ENCODE measurements at places on chromosomes 11 and 22.
A peak's percentile ranks its signal among the peaks of the same experiment; 100 is the strongest.

GRCh38 chr22:48923165-48923865, 904.4 kb downstream of the BRD1 start:
- DNase-seq = no peak

- no peak for DNase-seq
These were observed 44.7 kb upstream of the MTMR2 start for GRCh38 chr11:95968585-95968984.

DNA sequence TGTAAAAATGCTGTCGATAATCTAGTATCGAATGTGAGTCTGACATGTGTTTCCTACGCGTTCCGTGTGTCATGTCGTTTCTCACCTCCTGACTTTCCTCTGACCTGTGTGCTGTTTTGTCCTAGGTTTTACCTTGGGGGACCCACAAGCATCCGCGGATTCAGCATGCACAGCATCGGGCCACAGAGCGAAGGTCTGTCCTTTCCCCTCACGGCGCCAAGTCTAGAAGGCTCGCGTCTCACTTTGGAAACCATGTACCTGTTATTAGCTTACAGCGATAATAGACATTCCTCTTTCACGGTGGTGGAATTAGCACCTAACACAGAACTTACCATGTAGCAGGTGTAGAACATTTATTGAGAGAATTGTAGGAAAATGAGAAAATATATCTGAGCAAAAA, 28.6 kb downstream of the SAMM50 start:
- DNase-seq = no peak

DNA sequence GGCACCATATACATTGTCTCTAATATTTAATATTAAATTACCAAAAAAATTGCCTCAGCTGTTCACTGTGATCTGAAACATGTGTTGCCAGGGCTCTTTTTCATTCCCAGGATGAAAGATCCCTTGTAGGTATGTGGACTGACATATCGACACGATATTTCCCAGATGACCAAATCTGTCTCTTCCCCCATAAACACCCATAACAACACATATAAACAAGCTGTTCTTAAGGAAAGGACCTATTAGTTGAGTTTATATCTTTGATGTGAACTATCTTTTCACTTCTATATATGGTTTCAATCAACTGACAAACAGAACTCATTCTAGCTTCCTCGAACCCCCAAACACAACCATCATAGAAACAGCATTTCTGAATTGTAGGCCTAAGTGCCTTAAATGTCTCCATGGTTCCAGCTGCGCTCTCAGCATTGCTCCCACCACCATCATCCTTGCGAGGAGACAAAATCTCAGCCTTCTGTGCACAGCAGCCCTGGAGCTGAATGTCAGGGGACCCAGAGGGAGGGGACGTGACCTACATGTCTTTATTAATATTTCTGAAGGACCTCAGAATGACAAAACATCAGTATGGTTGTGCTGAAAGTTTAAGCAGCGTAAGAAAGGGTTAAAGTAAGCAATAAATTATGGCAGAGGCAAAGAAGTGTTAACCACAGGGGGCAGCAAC, 67.0 kb downstream of the ETS1 start:
- no peak for DNase-seq

- DNase-seq = no peak
These were observed 14.2 kb downstream of the OR5B21 start for GRCh38 chr11:58493676-58494075.

DNA sequence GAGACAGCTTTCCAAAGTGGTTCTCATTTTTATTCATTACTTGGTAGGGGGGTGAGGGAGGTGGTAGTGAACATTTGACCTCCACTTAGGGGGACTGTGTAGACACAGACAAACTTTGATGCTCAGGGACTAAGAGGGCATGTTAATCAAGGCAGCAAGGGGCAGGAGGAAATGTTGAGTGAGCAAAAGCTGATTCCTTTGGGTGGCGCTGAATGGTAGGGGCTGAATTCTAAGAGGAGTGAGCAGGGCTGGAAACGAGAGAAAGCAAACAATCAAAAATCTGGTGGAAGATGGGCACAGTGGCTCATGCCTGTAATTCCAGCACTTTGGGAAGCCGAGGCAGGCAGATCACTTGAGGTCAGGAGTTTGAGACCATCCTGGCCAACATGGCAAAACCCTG, 164.8 kb upstream of the BDNF start:
- no peak for DNase-seq

- no peak for DNase-seq
These were observed 22.6 kb upstream of the OR56B1 start for GRCh38 chr11:5713695-5714094.

DNA sequence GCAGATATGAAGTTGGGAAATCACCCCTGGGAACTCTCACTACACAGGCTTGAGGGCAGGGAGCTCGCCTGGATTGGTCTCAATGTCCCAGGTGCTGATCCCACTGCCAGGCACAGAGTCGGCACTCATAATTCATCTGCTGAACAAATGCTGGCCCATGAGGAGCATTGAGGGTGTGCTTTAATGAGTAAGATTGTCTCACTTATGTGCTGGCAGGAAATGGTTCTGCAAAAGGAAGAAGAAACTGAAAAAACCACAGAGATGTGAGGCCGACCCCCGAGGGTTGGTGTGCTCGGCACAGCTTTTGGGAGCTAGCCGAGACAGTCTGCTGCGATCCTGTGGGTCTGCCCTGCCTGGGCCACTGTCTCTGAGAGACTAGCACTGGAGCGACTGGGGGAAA, 9.4 kb downstream of the PLAAT2 start:
- peak; percentile 32 for DNase-seq

DNA sequence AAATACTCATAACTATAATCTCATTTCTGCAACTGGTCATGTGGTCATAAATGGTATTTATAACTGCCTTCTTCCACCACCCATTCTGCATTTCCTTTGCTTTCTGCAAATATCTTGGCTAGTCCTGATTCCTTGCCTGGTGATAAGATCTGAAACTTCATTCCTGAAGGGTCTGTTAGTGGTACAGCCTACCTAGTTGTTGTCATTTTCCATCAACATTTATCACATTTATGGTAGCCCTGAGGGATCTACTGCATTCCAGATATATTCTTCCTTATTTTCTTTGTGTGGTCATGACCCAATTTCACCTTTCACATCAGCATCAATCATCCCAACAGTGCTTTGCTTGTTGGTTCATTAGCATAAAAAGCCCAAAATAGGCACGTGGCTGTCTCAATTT, 50.1 kb downstream of the DDX6 start:
- DNase-seq = no peak

DNA sequence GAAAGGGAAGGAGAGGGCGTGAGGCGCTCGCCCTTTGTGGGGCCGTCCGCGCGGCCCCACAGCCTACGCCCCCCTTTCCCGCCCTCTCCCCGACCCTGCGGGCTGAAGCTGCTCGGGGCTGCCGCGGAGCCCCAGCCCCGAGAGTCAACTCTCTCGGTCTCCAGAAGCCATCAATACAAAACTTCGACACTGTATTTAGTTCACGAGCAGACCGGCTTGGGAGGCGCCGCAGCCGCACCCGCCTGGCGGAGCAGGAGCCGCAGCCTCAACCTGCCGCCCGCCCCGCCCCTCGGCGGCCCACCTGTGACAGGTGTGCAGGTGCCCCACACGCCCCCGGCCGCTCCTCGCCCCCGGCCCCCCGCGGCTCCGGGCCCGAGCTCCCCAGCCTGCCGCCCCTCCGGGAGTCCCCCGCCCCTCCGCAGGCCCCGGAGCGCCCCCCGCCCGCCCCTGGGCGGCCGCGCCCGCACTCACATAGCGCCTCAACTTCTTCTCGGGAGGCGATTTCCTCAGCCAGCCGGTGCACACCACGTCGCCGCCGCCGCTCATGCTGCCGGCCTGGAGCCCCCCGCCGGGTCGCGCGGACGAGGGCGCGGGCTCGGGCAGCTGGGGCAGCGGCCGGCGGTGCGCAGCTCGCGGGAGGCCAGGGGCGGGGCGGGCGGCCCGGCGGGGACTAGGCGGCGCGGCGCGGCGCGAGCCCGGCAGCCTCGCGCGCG, at the start of gene GAB2:
Gene GAB2 (minus strand): TSS at position 646 of the 713 bp plus-strand sequence. CDS start 100 bp downstream, at position 546.
- no peak for DNase-seq

- DNase-seq = no peak
These were observed 14.0 kb upstream of the POU2AF1 start for GRCh38 chr11:111393096-111393495.

- DNase-seq = no peak
These were observed 42.0 kb downstream of the TCF20 start for GRCh38 chr22:42228483-42228882.

GRCh38 chr11:67366546-67366945, 6.9 kb downstream of the CLCF1 start:
- DNase-seq = no peak

DNA sequence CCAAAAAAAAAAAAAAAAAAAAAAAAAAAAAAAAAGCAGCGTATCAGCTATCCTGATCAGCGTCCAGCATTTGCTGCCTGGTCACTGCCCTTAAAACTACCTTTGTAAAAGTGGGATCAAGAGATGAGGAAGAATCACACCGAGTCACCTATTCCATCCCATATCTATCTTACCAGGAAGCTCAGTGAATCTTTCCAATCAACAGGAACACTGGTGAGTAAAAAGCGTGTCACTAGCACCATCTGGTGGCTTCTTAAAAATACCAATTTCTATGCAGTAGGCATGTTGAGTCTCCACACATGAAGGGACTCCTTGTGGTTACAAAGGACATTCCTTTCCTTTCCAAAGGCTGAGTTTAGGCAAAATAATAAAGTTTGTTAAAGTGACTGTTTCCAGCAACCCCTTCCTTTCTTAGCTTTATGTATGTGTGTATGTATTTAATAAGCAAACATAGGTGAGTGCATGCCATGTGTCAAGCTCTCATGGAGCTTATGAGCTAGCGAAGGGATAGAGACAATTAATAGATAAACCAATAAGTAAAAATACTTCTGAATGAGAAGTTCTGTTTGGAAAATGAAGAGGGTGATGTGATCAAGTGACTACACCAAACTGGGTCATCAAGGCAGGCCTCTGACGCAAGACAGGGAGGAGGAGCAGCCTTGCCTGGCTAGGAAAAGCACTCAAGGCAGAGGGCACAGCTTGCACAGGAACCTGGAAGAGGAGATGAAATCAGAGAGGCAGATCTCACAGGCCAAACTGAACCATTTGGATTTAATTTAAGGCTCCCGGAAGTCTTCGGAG, 13.9 kb upstream of the TP53AIP1 start:
- no peak for DNase-seq

- no peak for DNase-seq
These were observed 123.4 kb downstream of the SLC17A6 start for GRCh38 chr11:22461626-22462025.

DNA sequence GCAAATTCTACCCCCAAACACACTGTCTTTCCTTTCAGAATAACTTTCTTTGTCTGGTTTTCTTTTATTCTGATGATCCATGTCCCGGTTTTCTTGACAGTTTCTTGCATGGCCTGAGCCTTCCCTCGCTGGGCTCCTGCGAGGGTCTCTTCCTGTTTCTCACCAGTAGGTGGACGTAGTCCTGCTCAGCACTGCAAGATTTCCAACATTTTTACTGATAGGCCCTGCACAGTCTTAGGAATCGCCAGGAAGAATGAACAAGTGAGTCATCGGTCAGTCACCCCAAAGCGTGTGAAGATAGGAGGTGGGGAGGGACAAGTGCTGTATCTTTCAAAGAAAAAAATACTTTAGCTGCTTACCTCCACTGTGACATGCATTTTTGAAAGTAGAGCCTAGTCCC, 16.9 kb upstream of the KIRREL3 start:
- DNase-seq = no peak

DNA sequence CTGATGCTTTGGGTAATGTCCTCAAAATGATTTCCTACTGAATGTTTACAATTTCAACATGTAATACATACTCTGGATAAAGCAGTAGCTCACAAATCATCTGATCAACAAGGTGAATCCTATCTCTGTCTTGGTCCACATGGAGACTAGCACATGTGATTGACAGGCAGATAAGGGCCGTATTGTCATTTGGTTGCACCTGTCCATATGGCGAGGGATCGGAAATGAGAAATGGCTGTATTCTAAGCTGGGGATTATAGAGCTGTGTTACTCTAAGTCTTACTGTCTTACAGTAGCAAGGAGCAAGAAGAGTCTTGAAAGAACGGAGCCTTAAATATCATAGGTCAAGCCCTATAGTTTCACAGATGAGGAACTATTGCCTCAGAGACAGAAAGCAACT, 55.7 kb downstream of the APIP start:
- no peak for DNase-seq

DNA sequence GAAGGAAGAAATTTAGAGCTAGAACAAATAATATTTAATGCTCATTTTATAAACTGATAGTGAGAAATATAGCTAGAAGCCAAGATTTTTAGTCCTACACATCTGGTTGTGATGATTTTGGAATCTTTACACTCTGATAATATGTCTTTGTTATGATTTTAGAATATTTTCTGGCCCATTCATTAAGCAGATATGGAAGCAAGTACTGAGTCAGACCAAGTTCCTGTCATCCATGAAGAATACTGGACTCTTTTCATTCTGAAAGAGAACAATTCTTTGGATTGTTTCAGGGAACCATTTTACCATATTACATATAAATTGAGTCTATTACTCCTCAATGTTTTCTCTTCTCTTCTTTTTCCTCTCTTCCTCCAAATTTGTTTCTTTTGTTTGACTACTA, 227.4 kb downstream of the TMEM135 start:
- DNase-seq = no peak

- DNase-seq = no peak
These were observed 11.2 kb downstream of the GRIK4 start for GRCh38 chr11:120522736-120523135.

DNA sequence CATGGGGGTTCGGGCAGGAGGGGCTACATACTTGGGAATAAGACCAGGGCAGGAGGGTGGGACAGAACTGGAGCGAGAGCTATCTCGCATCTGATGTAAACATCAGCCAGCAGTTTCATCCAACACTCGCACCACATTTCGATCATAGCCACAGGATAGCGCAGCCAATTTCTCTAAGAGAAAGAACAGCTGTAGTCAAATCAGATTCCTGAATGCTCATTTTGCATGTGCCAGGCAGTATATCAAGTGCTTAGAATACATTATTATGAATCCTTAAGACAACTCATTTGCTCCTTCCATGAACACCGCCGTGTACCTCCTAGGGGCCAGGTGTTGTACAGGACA, 14.5 kb downstream of the DGCR2 start:
- DNase-seq = no peak

DNA sequence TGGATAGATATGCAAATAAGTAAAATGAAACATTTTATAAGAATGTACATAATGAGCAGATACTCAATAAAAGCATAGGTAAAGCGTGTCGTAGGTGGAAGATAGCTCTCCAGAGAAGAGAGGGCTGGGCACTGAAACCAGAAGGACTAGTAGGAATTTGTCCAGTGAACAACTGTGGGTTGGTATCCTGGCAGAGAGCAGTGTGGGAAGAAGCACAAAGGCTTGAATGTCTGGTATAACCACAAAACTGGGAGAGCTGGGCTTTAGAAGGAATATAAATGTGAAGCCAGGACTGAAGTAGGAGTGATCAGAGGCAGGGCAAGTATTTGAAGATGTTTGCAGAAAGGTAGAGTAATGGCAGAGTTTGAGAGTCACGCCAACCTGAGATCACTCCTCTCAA, 33.1 kb upstream of the CARD16 start:
- no peak for DNase-seq
